ENCODE measurements at places on chromosomes 4 and X. TPM values are rescaled to one million over a fixed set of nuclear protein-coding genes. Genes with fewer than 3 reads are reported as not detected.

The PAPSS1 gene
- 34.9 TPM for total RNA-seq

The MAD2L1 gene
- 92.0 TPM for total RNA-seq

The CT47A1 gene
- total RNA-seq, result not detected

The MAGED4B gene
- total RNA-seq, result 2.0 TPM

The HPGD gene
- 3.0 TPM for total RNA-seq

The KCNIP4 gene
- total RNA-seq, result not detected

Data from activated CD4-positive, alpha-beta memory T cell treated with anti-CD3 and anti-CD28 coated beads for 36 hours (primary cell).